ENCODE measurements at places on chromosomes 6 and 20. TPM values are rescaled to one million over a fixed set of nuclear protein-coding genes. Genes with fewer than 3 reads are reported as not detected.
A peak's percentile ranks its signal among the peaks of the same experiment; 100 is the strongest.

DNA sequence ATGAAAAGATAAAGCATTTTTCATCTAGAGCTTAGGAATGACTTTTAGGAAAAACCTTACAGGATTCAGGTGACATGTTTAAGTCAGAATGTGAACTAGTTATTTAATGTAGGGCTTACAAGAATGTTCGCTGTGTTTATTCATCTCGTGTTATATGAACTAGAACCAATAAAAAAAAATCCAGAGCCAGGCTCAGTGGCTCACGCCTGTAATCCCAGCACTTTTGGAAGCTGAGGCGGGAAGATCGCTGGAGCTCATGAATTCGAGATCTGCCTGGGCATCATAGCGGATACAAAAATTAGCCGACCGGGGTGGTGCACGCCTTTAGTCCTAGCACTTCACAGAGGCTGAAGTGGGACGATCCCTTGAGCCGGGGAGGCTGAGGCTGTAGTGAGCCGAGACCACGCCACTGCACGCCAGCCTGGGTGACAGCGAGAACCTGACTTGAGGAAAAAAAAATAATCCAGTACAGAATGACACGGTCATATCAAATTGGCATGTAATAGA lies 46.3 kb downstream of the OR2B2 start:
- no peak for DNase-seq

DNA sequence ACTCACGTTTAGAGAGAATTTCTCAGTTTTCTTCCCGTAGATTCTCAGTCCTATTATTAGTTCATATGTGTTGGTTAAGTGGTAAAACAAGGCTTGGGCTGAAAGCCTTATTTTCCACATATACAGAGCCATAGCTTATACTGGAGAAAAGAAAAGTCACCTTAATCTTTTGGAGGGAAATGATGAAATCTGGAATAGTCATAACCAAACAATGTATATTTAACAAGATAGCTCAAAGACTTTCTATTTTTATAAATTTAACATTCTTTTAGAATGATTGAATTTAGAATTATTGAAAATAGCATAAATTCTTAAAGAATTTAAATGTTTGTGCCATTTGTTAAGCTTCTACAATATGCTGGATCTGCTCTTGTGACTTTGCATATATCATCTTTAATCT lies 85.8 kb downstream of the CDKAL1 start:
- no peak for DNase-seq

- DNase-seq = no peak
Measured at GRCh38 chr20:40997116-40997515, 31.5 kb upstream of the TOP1 start.

PRSS16 gene
- 0.16 TPM for total RNA-seq

MDFI gene
- total RNA-seq = 1.3 TPM

MYMX gene
- not detected for total RNA-seq

KIF25 gene
- total RNA-seq = not detected

DNA sequence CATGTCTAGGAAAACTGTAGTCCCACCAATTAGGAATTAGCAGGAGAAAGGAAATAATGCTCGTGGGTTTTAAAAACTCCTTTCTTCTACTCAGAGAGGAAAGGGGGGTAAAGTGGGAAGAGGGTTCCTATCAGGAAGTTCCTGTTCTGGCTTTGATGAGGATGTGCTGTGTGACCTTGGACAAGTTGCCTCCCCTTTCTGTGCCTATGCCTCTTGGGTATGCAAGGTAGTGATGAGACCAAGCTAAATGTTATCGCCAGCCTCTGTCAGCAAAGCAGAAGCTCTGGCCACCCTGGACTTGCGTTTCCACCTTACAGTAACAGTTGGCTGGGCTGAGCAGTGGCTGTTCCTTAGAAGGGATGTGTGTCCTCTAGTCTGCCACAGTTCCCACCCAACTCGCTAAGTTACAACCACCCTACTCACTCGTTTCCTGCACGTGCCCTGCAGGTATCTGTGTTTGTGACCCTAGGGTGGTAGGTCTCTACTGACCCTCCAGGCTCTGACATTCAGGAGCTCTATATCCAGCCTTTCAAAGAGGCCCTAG lies 110.0 kb downstream of the PREX1 start:
- DNase-seq = no peak

- DNase-seq = no peak
Measured at GRCh38 chr6:22101163-22101562, 195.7 kb downstream of the PRL start.

GRCh38 chr6:88004707-88005106 lies 42.9 kb upstream of the SPACA1 start:
- DNase-seq = no peak

DNA sequence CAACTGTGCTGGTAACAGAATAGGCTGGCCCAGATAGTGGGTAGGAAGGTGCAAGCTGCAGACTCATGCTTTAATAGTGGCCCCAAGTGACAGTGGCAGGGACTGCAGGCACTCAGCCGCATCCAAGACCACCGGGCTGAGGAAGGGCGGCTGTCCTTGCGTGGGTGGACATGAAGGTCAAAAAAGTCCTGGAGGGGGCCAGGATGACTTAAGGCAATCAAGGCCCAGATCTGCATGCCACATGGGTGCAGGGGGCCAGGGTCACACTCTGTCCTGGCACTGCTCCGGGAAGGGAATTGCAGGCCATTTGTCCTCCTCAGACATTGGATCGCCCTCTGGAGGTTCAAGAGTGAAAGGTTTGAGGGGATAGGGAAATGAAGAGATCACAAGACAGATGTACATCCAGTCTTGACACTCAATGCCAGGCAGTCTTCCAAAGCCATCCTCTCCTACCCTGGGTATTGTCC lies 10.4 kb upstream of the VNN2 start:
- peak; percentile 68 for DNase-seq

GRCh38 chr6:142570221-142570671 lies 268.4 kb downstream of the ADGRG6 start:
- DNase-seq = no peak

GRCh38 chr6:152700427-152700826 lies 2.7 kb downstream of the MYCT1 start:
- DNase-seq = no peak

DNA sequence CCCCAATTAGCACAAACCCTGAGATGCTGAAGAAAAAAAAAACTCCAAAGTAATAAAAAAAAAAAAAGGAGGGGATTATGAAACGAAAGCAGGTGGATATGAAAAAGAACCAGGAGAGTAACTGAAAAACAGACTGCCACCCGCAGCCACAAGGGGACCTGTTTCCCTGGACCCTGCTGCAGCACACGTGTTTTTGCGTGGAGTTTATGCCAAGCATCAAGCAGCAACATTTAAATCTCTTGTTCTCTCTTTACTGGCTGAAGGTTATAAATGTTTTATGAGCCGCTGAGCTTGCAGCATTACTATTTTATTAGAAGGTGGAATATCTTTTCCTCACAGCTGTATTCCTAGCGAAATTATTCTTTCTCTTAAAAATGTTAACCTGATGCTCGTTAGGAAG lies 131.6 kb upstream of the OLIG3 start:
- DNase-seq = no peak

GRCh38 chr20:34472246-34472925 lies 43.8 kb upstream of the DYNLRB1 start:
- DNase-seq = no peak

DNA sequence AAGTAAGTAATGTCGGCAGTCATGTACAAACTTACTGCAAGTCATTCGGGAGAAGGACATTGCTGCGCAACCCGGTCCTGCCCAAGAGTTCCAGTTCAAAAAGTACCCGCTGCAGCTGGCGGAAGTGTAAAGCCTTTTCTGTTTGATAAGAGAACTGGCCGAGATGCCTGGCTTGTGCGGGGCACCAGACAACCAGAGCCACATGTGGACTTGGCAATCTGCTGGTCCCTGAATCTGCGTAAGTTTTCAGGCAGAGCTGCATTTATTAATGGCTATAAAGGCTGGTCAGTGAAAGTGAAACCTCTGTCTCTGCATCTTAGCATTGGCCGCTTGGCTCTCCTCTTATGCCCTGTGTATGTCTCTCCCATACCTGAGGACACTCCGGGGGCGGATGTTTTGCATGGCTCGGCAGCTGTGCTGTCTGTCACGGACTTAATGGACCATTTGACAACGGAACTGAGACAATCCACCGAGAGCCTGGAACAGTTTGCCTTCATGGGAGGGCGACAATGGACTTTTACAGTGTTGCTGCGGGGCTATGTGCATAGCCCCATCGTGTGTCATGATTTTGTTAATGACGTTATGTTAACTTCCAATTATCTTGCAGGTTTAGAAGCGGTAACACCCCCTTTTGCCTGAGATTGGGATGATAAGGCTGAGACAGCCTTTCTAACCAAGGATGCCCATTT lies 19.8 kb upstream of the RGS17 start:
- DNase-seq = no peak

DNA sequence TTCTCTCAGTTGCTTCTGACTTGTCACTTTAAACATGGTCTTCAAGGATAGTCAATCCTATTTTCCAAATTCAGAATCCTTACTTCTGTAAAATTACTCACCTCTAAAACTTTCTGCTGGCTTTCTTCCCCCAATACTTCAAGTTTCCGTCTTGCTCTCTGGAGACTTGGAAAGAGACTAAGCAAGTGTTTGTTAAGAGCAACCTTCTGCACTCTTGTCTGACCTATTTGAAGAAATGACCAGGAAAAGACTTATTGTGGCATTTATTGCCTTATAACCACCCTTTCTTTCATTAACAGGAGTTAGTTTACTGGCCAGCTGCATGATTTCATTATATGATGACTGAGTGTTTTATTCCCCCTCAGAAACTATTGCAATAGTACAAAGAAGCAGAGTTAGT lies 181.0 kb downstream of the TBC1D7 start:
- DNase-seq = no peak

- no peak for DNase-seq
Measured at GRCh38 chr6:15712797-15713196, 50.0 kb upstream of the DTNBP1 start.

GRCh38 chr20:5143851-5144250 lies 17.0 kb downstream of the CDS2 start:
- no peak for DNase-seq

- no peak for DNase-seq
Measured at GRCh38 chr20:25007491-25008305, 15.1 kb upstream of the APMAP start.

MOXD1 gene
- 3.1 TPM for total RNA-seq

CDSN gene
- not detected for total RNA-seq

DNA sequence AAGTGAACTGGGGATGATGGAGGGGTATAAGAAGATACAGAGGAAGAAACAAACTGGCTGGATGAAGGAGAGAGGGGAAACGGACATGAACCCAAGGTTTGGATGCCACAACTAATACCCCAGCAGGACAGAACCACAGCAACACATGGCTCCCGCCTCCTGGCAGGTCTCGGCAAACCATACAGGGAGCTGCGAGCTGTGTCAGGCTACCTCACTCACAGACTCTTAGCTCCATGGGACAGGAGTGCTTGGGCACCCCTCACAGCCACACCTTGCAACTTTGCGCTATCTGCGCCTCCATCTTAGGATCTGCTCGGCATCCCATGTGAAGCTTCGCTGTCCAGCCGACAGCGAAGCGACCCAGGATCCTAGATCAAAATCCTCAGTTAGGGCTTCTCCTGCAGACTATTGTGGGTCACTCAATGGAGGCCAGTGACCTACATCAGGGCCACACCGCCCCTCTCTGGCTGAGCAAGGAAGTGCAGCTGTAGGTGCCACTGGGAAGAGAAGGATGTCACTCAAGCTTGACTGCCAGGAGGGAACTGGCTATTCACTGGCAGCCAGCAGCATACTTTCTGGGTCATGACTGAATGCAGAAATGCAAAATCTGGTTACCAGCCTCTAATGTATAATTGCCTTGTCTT lies 174.4 kb upstream of the RIN2 start:
- peak; percentile 83 for DNase-seq

GRCh38 chr6:36210182-36210581 lies 13.6 kb downstream of the BRPF3 start:
- no peak for DNase-seq

GRCh38 chr20:40953416-40953815 lies 75.2 kb upstream of the TOP1 start:
- DNase-seq = no peak

TMEM239 gene
- total RNA-seq = not detected

TNNC2 gene
- not detected for total RNA-seq

DNA sequence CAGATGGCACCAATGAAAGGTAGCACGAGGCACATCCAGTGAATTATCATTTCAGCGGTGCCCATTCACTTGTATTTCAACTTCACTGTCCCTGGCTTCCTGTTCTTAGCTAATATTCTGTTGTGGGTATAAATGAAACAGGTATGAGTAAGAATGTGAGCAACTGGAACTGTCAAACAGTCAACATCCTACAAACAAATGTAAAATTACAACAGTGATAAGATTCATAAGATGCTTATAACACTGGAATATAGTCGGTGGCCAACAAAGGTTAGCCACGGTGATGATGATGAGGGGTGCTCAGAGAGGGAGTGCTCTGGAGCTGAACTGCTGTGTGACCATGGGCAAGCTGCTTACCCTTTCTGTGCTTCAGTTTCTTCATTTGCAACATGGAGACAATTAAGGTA lies 74.9 kb upstream of the TOX2 start:
- DNase-seq = no peak

DNA sequence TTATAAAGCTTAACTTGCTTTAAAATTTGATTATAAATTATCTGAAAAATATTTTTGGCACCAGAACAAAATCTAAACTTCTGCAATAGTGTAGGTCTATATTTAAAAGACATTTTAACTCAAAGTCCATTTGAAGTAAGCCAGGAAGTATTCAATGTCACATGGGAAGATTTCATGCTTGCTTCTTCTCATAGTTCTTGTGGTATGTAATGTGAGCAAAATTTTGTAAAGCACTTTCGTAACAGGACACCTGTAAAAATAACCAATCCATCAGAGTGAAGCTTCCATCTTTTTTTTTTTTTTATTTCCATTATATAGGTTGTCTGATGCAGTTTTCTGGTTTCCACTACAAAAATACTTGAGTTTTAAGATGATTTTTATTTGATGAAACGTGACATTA lies 386.1 kb downstream of the LAMA2 start:
- no peak for DNase-seq

SLC32A1 gene
- total RNA-seq = not detected

DNA sequence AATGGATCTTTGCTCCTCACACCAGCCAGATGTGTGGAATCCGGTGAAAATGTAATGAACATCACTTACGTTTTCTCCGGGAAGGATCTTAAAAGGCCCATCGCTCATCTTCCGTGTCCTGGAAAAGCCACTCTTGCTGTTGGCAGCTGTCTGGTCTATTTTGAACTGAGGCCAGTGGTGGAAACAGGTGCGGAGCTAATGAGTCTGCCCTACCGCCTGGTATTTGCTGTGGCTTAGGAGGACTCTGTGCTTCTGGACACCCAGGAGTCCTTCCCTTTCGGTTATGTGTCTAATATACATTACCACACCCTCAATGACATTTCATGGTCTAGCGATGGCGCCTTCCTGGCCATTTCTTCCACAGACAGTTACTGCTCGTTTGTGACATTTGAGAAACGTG lies 264.2 kb upstream of the PREP start:
- no peak for DNase-seq

DNA sequence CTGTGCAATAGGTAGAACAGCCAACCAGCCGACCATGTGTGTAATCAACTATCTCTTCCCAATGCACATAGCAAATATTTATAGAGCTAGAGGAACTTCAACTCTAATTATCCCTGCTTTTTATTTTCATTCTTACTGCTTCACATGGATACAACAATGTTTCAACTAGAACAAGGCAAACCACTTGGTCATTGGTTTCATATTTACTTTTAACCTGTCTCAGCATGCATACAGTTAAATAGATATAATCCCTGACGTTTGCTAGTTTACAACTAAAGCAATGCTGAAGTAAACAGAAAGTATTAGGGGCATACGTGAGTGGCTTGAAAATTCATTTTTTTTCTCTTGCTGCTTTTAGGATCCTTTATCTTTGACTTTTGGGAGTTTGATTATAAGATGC lies 318.5 kb upstream of the MAP3K7 start:
- DNase-seq = no peak

- DNase-seq = no peak
Measured at GRCh38 chr6:33405386-33405940, 5.4 kb upstream of the PHF1 start.

Data from Right ventricle myocardium inferior (tissue), 1 donor.